ENCODE measurements at places on chromosomes 3 and 15. TPM values are rescaled to one million over a fixed set of nuclear protein-coding genes. Genes with fewer than 3 reads are reported as not detected.

The EFCC1 gene
- under 0.01 TPM for total RNA-seq

The MESP1 gene
- not detected for total RNA-seq

The LOXL1 gene
- total RNA-seq, result 23.0 TPM

The CADM2 gene
- not detected for total RNA-seq

The DUOXA2 gene
- not detected for total RNA-seq

The CLK3 gene
- 58.7 TPM for total RNA-seq

The PRSS50 gene
- not detected for total RNA-seq

The KCNMB2 gene
- total RNA-seq, result not detected

The IMPG2 gene
- total RNA-seq, result 0.50 TPM

The FETUB gene
- not detected for total RNA-seq

The GNAT1 gene
- total RNA-seq, result not detected

The CORO2B gene
- 4.3 TPM for total RNA-seq

The NMB gene
- 1.0 TPM for total RNA-seq

The NR1D2 gene
- 10.5 TPM for total RNA-seq

The SLC27A2 gene
- 0.31 TPM for total RNA-seq

The UBAP1L gene
- total RNA-seq, result 2.3 TPM

The ZNF654 gene
- 20.3 TPM for total RNA-seq

The ZNF35 gene
- total RNA-seq, result 10.0 TPM

The SLC28A1 gene
- not detected for total RNA-seq

The HCN4 gene
- total RNA-seq, result not detected

The GRAMD2A gene
- total RNA-seq, result 16.0 TPM

The TMEM62 gene
- 12.7 TPM for total RNA-seq

The DUOX1 gene
- 15.0 TPM for total RNA-seq

The TIMMDC1 gene
- 55.5 TPM for total RNA-seq

The GABRR3 gene
- total RNA-seq, result not detected

The SERINC4 gene
- total RNA-seq, result 0.17 TPM

The PLA2G4E gene
- not detected for total RNA-seq

The SECISBP2L gene
- total RNA-seq, result 26.2 TPM

The LYSMD2 gene
- total RNA-seq, result 5.3 TPM

The CLRN1 gene
- total RNA-seq, result not detected

The TM4SF4 gene
- total RNA-seq, result not detected

The A4GNT gene
- not detected for total RNA-seq

The TMEM202 gene
- total RNA-seq, result not detected

The BUB1B gene
- 2.8 TPM for total RNA-seq

The LRCH3 gene
- 49.0 TPM for total RNA-seq

The CTXN2 gene
- not detected for total RNA-seq

The OIP5 gene
- total RNA-seq, result 2.7 TPM
